Prostate gland (tissue), 2 donors: ENCODE measurements at places on chromosomes 11 and 22. TPM values are rescaled to one million over a fixed set of nuclear protein-coding genes. Genes with fewer than 3 reads are reported as not detected.
A peak's percentile ranks its signal among the peaks of the same experiment; 100 is the strongest.

- DNase-seq = no peak
Observed at GRCh38 chr11:71305451-71306125, 53.2 kb upstream of the SHANK2 start.

Gene HBB
- 15.7 TPM for total RNA-seq

GRCh38 chr11:824292-824880, 3.3 kb upstream of the CRACR2B start:
- no peak for DNase-seq

Gene NNMT
- total RNA-seq = 59.3 TPM

DNA sequence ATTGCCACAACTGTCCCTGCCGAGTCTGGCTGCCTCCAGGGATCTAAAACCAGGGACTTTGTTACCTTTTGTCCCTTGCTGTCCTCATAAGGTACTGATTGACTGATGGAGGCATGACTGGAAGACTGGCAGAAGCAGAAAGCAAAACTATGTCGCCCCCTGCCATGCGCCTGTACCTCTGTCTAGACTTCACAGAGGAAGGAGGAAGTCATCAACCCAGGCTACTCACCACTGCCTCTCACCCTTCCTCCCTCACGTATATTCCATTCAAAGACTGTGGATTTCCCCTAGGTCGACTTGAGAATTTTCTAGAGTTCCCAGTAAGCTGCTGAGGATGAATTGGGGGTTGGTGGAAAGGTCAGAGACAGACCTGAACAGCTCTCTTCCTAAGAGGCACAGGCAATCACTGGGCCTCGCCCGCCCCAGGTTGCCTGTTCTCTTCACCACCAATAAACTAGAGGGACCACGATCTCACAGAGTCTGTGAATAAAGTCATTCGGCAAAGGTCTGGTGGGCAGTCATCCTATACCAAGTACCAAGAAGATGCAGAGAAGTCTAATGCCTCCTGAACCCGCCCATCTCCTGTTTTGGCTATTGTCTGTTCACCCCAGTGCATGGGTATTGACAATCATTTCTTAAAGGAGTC, 27.5 kb upstream of the CHST1 start:
- DNase-seq = no peak

Gene FXYD6
- total RNA-seq = 366 TPM

Gene CHST1
- total RNA-seq = 0.32 TPM

- DNase-seq = no peak
Observed at GRCh38 chr11:127639916-127640315, 639.3 kb upstream of the KIRREL3 start.

Gene RAB39A
- total RNA-seq = 0.97 TPM

DNA sequence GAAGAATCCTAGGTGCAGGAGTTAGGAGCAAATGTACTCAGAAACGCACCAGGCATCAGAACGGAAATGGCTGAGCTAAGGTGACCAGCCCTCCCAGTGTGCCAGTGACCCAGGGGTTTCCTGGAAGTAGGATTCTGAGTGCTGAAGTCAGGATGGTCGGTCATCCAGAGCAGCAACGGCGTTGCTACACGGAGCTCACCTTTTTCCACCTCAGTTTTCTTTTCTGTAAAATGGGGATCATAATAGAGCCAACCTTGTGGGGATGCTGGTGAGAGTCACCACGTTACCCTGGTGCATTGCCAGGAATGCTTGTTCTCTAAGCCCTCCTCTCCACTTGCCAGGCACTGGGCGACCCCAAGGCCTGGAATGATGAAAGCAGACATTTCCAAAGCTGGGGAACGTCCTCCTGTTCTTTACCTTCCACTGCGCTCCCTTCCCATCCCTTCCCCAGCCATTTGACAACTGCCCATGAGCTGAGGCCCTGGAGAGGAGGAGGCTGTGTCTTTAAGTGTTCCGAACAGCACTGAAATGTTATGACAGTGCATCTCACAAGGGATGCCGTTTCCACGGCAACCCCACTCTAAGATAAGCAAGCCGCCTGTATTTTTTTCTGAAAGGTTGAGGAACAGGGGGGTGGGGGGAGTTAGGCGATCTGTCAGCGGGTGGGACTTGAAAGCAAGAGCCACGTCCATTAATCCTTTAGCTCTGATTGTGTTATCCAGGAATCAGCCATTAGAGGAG, 66.8 kb downstream of the TSPAN18 start:
- no peak for DNase-seq

Gene MS4A12
- not detected for total RNA-seq

- no peak for DNase-seq
Observed at GRCh38 chr11:36092314-36093030, 148.6 kb downstream of the LDLRAD3 start.

GRCh38 chr22:35126993-35127392, 61.0 kb downstream of the ISX start:
- DNase-seq = no peak

GRCh38 chr11:61474013-61474643, 34.4 kb upstream of the LRRC10B start:
- no peak for DNase-seq

DNA sequence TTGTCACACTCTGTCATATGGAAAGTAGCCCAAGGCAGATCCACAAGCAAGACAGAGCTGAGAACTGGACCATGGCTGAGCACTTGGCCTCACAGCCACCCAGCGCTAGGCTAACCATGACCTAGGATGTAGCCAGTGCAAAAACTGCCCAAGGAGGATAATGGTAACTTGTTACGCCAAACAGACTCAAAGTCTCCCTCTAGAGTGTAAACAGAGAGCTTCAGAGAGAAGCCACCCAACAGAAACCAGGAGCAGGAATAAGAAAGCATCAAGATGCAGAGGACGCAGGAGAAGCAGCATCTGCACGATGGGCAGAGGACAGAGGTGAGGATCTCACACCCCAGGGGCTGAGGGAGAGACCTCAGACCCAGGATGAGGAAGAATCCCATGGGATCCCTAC, 97.9 kb downstream of the RCN1 start:
- DNase-seq = no peak

GRCh38 chr11:71329165-71329510, 76.8 kb upstream of the SHANK2 start:
- DNase-seq = no peak

GRCh38 chr11:86335131-86335767, 33.2 kb downstream of the HIKESHI start:
- no peak for DNase-seq

- no peak for DNase-seq
Observed at GRCh38 chr11:17294033-17294432, 17.5 kb downstream of the NUCB2 start.

- DNase-seq = no peak
Observed at GRCh38 chr11:75495749-75496304, 29.9 kb downstream of the GDPD5 start.

DNA sequence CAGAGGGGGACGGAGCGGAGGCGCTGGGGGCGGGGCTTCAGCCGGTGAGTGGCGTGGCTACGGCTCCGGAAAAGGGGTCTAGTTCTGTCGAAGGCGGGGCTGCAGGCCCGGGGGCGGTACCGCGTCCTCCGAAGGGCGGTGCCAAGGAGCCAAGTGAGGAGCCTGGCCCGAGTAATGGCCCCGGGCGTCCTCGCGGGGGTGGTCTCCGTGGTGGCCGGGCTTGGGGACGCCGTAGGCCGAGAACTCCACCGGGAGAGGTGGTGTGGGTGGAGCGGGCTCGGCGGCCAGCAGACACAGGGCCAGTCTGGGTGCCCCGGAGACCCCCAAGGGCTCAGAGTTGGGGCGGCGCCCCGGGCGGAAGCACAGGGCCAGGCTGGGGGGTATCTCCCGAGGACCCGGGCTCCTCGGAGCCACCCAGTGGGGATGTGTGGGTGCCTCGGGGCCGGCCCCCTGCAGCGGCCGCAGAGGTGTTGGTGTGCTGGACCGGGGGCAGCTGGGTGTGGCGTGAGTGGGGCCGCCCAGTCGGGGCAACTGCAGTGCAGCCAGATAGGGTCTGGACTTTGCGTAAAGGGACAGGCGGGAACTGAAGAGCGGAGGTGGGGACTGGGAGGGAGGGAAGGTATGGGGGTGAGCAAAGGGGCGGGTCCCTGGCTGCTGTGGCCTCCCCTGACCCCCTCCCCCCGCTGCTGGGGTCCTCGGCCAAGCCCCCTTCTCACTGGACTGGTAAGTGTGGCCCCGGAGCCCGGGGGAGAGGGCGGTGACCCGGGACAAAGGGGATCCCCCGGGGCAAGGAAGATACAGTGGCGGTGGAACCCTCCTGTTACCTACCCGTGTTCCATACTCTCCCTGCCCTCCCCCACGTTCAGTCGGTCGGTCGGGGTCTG, 838 bp downstream of the FKBP2 start:
- no peak for DNase-seq

GRCh38 chr11:110512026-110512425, 82.3 kb downstream of the FDX1 start:
- DNase-seq = no peak

Gene PRCP
- total RNA-seq = 41.8 TPM

GRCh38 chr11:35974882-35975589, 31.2 kb downstream of the LDLRAD3 start:
- peak; percentile 33 for DNase-seq

Gene NRXN2
- total RNA-seq = 26.8 TPM

- peak; percentile 48 for DNase-seq
Observed at GRCh38 chr11:124669193-124669592, 4.3 kb downstream of the SIAE start.

DNA sequence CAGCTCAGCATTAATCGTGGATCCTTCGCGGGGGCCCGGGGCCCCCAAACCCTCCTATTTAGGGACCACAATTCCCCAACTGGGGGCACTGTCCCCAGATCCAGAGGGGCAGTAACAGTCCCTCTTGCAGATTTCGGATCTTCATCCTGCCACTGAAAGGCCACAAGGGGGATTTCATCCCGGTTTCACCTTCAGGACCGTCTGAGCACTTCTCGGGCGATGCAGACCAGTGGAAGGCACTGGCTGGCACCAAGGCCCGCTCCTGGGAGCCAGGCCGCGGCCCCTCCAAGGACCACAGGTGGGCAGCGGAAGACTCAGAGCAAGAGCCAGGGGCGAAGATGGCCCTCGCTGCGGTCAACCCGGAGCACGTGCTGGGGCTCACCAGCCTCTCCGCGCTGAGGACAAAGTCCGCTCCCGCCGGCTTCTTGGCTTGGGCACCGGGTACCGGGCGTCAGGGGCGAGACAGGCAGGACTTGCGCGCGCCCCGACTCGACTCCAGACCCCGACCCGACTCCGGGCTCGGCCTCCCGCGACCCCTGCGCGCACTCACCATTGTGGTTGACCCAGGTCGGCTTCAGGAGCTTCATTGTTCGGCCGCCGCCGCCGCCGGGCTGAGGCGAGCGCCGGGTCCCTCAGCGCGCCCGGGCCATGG, 517 bp downstream of the HIRA start:
- DNase-seq = peak; percentile 12

GRCh38 chr11:76832361-76832760, 28.4 kb upstream of the ACER3 start:
- DNase-seq = no peak

Gene FAM180B
- total RNA-seq = not detected

Gene OR51B2
- total RNA-seq = not detected

- DNase-seq = no peak
Observed at GRCh38 chr22:35729309-35729698, 11.6 kb downstream of the APOL5 start.

Gene SPI1
- 6.8 TPM for total RNA-seq

Gene OR8K1
- 1.6 TPM for total RNA-seq

DNA sequence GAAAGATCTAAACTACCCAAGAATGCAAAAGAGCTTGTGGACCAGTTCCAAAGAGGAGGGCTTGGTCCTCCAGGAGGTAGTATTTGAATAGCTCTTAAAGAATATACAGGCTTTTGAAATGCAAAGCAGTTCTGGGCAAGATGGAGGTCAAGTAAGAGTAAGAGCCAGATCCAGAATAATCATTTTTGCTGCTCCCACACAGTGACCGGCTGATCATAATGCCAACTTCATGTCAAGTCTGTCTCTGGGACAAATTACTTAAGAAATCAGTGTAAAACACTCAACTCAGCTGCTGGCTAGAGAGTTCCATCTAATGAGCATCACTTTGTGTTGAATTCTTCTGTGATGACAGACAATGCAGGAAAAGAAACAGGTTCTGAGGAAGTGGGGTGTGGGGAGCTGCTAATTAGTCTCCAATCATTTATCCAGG, 250.9 kb upstream of the NARS2 start:
- no peak for DNase-seq

Gene MMP11
- total RNA-seq = 26.6 TPM

GRCh38 chr11:86219311-86220193, 25.0 kb upstream of the EED start:
- DNase-seq = no peak

Gene PTDSS2
- total RNA-seq = 50.3 TPM

Gene C22orf42
- not detected for total RNA-seq

Gene JHY
- 10.9 TPM for total RNA-seq

Gene DNAJB7
- not detected for total RNA-seq

GRCh38 chr11:35567737-35568465, 42.5 kb upstream of the PAMR1 start:
- DNase-seq = peak; percentile 55
